Stimulated activated CD8-positive, alpha-beta memory T cell treated with anti-CD3 and anti-CD28 coated beads, Interleukin-7, amount 100 ng/mL, for 4 hours (primary cell): ENCODE measurements at places on chromosomes 7 and 10.

DNA sequence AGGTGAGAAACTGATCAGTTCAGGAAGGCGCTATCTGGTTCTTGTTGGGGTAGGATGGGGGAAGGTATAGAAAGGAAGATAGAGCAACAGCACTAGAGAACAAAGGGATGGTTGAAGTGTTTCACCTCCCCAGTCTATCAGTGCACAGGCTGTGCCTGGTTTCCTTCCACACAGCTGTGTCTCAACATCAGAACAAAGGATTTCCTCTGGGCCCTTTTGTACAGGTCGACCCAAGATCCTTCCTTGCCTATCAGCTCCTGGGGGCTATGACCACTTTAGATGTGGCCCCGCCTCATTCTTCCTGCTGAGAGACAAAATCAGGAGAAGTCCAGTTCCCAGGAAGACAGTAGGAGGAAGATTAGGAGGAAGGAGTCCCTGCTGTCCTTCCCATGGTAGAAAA lies 65.6 kb downstream of the NAMPT start:
- no peak for DNase-seq

DNA sequence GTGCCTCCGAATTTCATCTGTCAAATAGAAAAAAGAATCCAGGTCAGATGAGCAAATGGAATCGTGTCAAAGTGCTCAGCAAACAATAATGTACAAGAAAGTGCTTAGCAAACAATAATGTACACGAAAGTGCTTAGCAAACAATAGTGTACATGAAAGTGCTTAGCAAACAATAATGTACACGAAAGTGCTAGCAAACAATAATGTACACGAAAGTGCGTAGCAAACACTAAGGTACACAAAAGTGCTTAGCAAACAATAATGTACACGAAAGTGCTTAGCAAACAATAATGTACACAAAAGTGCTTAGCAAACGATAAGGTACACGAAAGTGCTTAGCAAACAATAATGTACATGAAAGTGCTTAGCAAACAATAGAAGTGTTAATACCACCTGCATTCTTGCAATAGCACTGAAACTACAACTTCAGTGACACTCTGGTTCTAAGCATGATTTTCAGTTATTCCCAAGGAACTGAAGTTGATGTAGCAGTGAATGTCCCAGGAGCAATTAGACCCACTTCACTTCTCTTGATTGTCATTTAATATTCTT lies 33.4 kb upstream of the MYL10 start:
- DNase-seq = no peak

DNA sequence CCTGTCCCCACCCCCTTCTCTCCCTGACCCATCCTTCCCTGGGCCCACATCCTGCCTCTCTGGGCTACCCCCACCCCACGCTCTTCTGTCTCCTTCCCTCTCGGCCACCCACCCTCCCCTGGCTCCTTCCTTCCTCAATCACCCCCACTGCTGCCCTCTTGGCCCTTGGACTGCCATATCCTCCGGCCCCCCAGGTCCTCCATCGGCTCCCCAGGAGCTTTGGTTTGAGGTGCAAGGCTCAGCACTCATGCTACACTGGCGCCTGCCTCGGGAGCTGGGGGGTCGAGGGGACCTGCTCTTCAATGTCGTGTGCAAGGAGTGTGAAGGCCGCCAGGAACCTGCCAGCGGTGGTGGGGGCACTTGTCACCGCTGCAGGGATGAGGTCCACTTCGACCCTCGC lies 10.9 kb downstream of the EPHB6 start:
- DNase-seq = no peak

DNA sequence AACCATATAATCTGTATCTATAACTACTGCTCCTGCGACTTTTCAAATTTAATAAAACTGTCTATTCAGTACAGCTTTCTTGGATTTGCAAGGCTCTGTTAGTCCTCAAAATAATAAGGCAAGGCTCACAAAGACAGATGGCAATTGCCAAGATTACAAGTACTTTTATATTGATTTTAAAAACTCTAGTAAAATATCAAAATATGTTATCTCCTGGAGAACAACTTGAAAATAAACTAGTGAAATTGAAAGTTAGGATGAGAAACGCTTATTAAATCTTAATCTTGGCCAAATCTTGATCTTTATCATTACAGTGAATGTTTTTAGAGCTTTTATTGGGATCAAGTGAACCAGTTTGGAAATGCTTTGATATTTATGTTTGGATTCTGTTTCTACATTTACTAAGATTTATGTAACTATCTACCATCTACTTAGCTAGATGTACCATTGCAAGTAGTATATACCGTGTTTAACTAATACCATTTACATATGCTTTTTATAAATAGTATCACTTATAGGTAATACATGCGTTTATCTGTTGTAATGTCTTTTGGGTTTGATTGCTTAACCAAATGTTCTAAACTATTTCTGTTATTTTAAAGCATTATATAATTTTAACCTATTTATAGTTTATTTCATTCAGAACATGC lies 70.0 kb downstream of the CABCOCO1 start:
- no peak for DNase-seq

GRCh38 chr10:61786728-61787127 lies 114.8 kb upstream of the ARID5B start:
- DNase-seq = no peak

DNA sequence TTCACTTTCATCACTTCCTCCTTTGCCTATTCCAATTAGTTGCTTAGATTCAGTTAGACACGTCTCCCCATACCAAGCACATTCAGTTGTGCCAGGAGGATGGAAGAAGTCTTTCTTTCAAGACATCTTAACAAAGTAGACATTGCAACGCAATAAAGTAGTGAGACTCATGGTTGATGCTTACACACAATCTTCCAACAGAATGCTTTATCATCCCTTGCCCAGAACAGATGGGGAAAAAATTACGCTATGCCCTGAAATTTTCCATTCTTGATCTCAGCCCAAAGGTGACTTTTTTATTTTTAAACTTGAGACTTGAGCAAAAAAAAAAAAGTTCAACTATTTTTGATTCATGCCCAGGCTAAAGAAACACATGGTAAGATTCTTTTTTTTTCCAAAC lies 74.9 kb downstream of the KCNMA1 start:
- no peak for DNase-seq
